Hindlimb muscle (tissue), 1 donor: ENCODE measurements at places on chromosomes 3 and 15. TPM values are rescaled to one million over a fixed set of nuclear protein-coding genes. Genes with fewer than 3 reads are reported as not detected.
A peak's percentile ranks its signal among the peaks of the same experiment; 100 is the strongest.

The TMOD3 gene
- polyA plus RNA-seq: 15.6 TPM

DNA sequence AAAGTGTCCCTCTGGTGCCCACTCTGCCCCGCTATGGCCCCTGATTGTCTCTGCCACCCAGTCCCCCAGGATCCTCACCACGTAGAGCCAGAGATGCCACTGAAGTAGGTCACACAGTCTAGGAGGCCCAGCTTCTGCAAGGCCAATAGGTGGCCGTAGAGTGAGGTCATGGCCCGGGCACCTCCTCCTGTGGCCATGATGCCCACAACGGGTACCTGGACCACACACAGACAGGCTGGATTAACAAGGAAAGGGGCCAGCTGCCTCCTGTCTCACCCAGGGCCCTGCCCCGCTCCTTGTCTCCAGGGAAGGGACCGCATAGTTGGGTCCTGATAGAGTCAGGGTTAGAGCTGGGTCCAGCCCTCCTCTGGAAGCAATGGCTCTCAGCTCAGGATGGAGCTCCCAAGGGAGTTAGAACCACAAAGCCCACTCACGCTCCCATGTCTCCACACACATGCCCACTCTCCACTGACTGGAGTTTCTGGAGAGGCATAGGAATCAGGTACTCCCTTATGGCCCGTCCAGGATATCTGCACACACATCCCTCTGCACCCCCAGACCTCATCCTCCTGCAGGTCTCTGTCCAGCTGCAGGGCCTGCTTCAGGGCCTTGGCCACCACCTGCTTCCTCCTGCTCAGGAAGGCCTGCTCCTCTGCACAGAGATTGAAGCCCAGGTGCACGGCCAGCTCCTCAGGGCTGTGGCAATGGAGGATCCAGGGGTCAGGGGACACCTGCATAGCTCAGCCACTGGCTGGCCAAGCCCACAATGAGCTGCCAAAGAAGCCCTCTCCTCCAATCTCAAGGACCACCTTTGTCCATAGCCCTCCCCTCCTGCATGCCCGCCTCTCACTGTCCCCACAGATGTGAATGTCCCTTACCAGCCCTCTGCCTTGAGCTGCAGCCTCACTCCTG lies 13.2 kb downstream of the PLA2G4D start:
- no peak for DNase-seq

DNA sequence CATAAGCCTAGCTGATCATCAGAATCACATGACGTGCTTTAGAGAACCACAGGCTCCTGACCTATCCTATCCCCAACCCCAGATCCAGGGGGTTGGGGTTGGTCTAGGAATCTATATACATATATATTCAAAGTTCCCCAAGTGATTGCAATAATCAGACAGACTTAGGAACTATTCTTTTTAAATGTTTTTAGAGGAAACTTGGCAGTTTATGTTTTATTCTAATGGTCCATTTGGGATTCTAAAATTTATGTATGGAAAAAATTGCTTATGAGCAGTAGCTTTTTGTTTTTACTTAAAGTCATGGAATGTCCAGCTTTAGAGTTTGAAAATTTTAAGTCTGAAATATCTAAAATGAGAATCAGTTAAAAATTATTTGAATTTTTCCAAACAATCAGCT lies 22.1 kb downstream of the MFN1 start:
- DNase-seq: no peak

DNA sequence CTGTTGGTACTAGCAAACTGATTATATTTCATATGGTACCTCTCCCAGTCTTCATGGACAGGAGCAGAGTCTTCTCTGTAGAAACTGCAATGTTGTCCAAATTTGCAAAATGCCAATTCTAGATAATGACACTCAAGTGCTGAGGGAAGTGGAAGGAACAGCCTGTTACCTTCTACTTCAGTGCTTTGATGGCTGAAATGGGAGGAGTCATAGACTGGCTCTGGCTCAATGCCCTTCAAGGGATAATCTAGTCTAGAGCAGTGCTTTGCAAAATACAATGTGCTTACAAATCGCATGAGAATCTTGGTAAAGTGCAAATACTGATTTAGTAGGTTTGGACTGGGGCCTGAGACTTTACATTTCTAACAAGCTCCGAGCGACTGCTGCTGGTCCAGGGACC lies 51.7 kb upstream of the ACP3 start:
- DNase-seq: no peak

DNA sequence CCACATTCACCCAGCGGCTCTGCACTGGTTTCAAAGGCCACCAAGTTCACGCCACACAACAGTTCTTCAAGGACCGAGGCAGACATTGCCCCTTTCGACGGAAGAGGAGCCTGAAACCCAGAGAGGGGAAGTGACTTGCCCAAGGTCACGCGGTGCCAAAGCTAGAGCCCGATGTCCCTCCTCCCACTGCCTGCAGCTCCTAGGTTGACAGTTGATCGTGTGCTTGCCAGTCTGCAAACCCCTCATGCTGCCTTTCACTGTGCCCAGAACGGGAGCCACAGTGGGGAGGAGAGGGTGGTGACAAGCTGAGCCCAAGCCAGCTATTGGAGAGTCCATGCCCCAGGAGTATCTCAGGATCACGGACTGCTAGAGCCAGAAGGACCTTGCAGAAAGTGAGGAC lies 230.9 kb downstream of the XXYLT1 start:
- no peak for DNase-seq

- peak; percentile 72 for DNase-seq
These were observed 135.8 kb downstream of the CHSY1 start for GRCh38 chr15:101115786-101116680.

The UBAP1L gene
- 6.4 TPM for polyA plus RNA-seq

The SLC12A8 gene
- polyA plus RNA-seq: 0.45 TPM

The RASGRF1 gene
- polyA plus RNA-seq: 0.30 TPM

- no peak for DNase-seq
These were observed 35.5 kb downstream of the NECTIN3 start for GRCh38 chr3:111106993-111107661.

DNA sequence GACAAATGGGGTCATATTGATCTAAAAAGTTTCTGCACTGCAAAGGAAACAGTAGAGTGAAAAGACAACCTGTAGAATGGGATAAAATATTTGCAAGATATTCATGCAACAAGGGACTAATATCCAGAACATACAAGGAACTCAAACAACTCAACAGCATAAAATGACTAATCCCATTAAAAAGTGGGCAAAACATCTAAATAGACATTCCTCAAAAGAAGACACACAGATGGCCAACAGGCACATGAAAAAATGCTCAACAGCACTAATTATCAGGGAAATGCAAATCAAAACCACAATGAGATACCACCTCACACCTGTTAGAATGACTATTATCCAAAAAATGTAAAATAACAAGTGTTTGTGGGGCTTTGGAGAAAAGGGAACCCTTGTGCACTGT lies 8.8 kb downstream of the SLC12A8 start:
- DNase-seq: no peak

The BFSP2 gene
- polyA plus RNA-seq: not detected

The ARRDC4 gene
- polyA plus RNA-seq: 13.7 TPM

The HCN4 gene
- not detected for polyA plus RNA-seq

DNA sequence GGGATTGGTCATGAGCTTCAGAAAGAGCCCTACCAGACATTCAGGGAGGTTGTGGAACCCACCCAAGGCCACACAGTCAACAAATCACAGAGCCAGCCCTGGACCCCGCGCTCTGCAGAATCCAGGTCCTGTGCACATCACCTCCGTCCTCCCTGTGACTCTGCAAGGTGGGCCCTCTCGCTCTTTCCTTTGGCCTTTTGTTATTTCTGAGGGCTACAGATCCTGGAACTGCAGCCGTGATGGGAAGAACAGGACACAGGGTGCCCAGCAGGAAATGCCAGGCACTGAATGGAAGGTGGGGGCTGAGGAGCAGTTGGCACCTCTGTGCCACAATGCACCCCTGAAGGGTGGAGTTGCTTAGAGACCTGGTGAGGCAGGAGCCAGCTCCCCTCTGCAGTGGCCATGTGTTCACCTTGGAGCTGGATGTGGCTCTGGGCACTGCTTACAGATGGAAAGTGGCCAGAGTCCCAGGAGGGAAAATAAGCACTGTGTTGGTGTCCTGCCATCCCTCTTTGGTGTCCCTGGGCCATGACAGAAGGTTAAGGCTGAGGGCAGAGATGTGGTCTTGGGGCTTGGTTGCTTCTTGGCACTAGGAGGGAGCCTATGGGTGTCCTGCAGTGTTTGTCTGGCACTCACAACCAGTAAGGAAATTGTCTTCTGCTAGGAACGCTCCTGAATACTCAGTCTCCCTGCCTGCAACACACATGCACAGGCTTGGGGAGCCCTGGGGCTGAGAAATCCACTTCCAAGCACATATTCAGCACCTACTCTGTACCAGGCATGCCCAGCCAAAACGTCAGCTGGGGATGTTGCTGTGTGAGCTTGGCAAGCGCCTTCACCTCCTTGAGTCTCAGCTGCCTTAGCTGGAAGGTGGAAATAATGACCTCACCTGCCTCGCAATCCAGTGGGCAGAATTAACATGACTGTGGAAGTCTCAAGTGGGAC lies 98.0 kb upstream of the SLC6A6 start:
- no peak for DNase-seq

- no peak for DNase-seq
These were observed 188.7 kb upstream of the TBC1D5 start for GRCh38 chr3:17931131-17931530.

- peak; percentile 10 for DNase-seq
These were observed at the start of gene PAQR9 for GRCh38 chr3:142963516-142964448. TSS of gene PAQR9 (minus strand) at chr3:142963674. CDS start at chr3:142963336, 338 bp downstream.

DNA sequence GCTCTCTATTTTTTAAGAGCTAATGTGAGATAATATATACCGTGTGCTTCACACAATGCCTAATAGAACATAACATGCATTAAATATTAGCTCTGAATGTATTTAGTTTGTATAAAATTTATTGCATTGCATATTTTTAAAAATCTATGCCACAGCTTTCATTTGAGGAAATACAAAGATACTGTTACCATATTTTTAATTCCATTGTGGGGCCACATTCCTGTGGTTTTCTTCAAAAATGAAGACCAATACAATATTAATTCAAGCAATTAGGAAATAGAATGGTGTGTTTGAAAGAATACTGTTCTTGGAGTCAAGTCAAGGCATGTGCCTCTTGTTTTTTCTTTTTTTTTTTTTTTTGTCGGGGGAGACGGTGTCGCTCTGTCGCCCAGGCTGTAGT lies 95.4 kb upstream of the CADPS start:
- DNase-seq: no peak
